Type B pancreatic cell (in vitro differentiated cells): ENCODE measurements at places on chromosomes 3 and 15. TPM values are rescaled to one million over a fixed set of nuclear protein-coding genes. Genes with fewer than 3 reads are reported as not detected.
A peak's percentile ranks its signal among the peaks of the same experiment; 100 is the strongest.

The TMEM212 gene
- total RNA-seq = not detected in 2 replicates

- H3K36me3 ChIP-seq = no peaks in the 10 kb centered on the region
- H3K27ac ChIP-seq = no peak overlapping the region
- no peaks in the 10 kb centered on the region for H3K4me1 ChIP-seq
- DNase-seq = no peak
Observed at GRCh38 chr3:121885386-121885785, 8.8 kb upstream of the SLC15A2 start.

GRCh38 chr3:161731968-161732367, 235.4 kb downstream of the OTOL1 start:
- no peak overlapping the region for H3K27ac ChIP-seq
- H3K4me1 ChIP-seq = no peaks in the 10 kb centered on the region
- no peak overlapping the region for H3K4me3 ChIP-seq
- no peaks in the 10 kb centered on the region for H3K36me3 ChIP-seq
- DNase-seq = no peak
- no peaks in the 10 kb centered on the region for H3K27me3 ChIP-seq

DNA sequence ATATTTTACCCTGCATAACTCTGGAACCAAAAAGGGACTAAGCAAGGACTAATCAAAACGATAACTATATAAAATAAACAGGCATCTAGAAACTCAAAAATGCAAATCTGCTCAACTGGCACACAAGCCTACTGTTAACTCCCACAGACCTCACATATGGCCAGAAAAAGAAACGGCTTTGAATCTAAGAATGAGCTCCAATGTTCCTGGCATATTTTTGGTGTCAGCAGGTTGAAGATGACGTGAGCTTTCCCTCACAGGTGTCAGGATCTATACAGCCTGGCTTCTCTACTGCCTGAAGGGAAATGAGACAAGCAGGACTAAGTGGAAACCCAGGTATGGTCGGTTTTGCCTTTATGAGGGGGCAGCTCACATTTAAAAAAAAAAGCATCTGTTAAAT, 120.1 kb upstream of the SPATA12 start:
- H3K36me3 ChIP-seq = peaks cover 3% of the 10 kb centered on the region
- no peak overlapping the region for H3K4me3 ChIP-seq
- H3K27ac ChIP-seq = no peak overlapping the region
- no peak for DNase-seq
- peaks cover 14% of the 10 kb centered on the region for H3K4me1 ChIP-seq
- no peaks in the 10 kb centered on the region for H3K27me3 ChIP-seq

The CYB561D2 gene
- 10.1 and 15.9 TPM in 2 replicates for total RNA-seq

DNA sequence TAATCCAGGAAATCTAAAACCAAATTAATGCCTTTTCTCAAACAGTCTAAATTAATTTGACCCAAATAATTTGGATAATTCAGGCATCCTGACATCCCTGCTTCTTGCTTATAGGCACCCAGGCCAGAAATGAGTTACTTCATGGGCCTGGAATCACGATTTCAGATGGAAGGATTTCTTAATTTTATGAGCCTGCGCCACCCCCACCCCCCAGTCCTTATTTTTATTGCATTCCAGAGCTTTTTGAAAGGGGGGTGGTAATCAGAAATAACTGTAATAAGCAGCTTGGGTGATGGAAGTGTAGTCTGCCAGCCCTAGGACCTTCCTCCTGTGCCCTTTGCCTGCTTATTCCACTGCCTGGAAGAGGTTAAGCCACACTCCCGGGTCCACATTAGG, 1.3 kb downstream of the AP2M1 start:
- no peaks in the 10 kb centered on the region for H3K27me3 ChIP-seq
- peak overlapping the region; percentile 89 for H3K27ac ChIP-seq
- DNase-seq = no peak
- peaks cover 13% of the 10 kb centered on the region for H3K36me3 ChIP-seq
- H3K4me3 ChIP-seq = peak overlapping the region; percentile 99
- H3K4me1 ChIP-seq = peaks cover 18% of the 10 kb centered on the region

The GP5 gene
- 0.10 TPM in 1 of 2 replicates, not detected in the other for total RNA-seq
